ENCODE measurements at places on chromosomes 1 and 21. TPM values are rescaled to one million over a fixed set of nuclear protein-coding genes. Genes with fewer than 3 reads are reported as not detected.

GRCh38 chr1:117556341-117556740, 49.5 kb upstream of the TENT5C start:
- DNase-seq, result no peak

- DNase-seq, result no peak
Observed at GRCh38 chr1:241747992-241748391, 95.9 kb downstream of the WDR64 start.

DNA sequence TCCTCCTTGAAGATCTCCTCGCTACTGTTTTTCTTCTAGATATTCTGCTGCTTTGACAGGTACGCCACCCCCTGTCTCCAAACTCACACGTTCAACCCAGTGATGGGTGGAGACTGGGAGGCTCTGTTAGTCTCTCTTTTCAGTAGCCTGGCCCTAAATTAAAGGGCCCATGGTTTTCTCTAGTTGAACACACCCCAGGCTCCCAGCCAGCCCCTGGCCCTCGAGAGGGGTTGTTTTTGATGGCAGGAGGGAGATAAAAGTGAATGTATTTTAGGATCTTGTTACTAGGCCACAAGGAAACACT, 21.6 kb upstream of the CLDN14 start:
- no peak for DNase-seq

The MYOG gene
- total RNA-seq, result 538 TPM

GRCh38 chr1:181044449-181044966, 10.7 kb downstream of the MR1 start:
- no peak for DNase-seq

DNA sequence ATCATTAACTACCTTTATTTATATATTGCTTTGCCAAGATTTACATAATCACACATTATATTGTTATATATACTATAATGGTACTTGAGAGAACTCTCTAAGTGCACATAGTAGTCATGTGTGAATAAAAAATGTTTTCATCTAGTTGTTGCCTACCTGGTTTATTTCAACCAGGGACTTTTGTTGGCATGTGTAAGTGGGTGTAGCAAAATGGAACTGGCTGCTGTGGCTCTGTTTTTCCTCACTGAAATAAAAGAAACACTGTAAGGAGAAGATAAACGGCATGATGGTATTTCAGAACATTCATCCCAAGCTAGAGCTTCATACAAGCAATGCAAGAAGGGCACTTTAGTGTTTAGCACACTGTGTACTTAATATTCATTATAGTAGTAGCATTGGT, 14.9 kb downstream of the RBBP4 start:
- no peak for DNase-seq

The FAM151A gene
- total RNA-seq, result not detected

The MTARC2 gene
- total RNA-seq, result 5.4 TPM

DNA sequence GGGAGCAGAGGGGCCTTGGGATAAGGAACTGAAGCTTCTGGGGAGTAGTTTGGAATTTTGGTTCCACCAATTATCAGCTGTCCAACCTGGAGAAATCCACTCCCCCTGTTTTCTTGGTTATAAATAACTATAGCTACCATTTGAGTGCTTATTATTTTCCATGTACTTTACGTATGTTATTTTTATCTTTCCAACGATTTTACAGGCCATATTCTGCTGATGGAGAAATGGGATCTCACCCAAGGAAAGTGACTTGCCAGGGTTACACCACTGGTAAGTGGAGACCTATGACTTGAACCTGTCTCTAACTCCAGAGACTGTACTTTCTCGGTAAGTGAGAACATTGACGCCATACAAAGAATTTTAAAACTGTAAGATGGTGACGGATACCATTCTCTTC, 49.0 kb upstream of the CD34 start:
- DNase-seq, result no peak
